Transverse colon (tissue), 4 donors: ENCODE measurements at places on chromosomes 5 and 9.

DNA sequence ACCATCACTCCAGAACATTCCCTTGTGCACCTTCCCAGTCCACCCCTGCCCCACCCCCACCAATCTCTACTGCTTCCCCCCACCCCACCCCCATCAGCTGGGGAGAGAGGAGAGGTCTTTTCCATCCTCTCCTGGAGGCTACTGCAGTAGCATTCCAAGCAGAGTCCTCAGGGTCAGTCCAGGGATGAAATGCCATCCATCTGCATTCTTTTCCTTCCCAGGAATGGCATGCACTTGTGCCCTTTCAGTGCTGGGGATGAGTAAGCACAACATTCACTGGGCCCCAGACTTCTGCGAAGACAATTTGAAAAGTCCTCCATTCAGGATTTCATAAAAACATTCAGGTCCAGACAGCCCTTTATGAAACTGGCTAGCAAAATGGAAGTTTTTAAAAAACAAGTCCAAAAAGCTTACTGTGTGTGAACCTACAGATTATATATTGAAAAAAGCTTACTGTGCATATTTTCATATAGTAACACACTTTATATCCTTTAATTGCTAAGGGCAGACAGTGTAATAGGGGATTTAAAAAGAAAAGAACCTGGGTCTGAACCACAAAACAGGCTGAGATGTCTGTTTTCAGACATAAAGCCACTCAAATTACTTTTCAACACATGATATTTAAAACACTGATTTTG is 50.0 kb upstream of the GOLPH3 start:
- no peak for DNase-seq

DNA sequence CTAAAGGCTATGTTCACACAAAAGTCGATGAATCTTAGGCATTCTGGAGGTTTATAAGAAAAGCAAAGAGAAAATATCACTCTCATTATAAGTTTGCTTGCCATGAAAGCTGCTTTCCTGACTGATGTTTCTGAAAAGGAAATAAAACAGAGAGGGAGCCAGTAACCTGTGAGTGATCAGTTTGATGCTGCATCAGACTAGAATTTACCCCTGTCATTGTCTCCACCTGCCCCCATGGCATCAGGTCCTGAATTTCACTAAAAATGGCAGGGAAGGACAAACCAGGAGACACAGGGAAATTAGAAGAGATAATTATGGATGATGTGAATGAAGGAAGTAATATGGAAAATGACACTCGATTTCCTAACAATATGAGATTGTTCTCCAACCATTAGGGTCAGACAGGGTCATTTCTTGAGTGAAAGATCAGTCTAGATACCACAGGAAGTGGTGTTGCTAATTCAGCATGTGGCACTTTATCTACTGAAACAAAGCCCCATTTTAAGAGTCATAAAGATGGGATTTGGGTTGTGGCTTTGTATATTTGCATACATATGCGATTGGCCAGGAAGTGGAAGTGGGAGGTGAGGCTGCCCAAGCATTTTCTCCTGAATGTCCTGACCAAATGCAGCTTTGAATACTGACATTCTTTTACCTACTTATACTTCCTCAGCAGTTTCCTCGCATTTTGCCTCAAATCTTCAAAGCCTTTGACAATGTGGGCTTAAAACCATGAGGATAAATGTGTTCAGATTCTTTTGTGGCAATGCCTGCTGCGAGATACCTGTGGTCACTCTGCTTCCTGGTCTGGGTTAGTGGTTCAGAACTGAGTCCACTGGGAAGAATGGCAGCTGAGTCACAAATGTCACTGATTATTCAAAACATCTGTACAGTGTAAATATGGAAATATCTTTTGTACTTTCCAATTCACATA is 29.7 kb downstream of the MEGF10 start:
- DNase-seq, result no peak

- no peak for DNase-seq
These were observed 21.0 kb downstream of the CDKL3 start for GRCh38 chr5:134345996-134346395.

GRCh38 chr5:2901511-2901910 is 150.0 kb upstream of the IRX2 start:
- no peak for DNase-seq

- no peak for DNase-seq
These were observed 30.2 kb downstream of the ZFAND5 start for GRCh38 chr9:72334658-72335337.

- DNase-seq, result no peak
These were observed 158.6 kb downstream of the GLIS3 start for GRCh38 chr9:4141296-4141695.

DNA sequence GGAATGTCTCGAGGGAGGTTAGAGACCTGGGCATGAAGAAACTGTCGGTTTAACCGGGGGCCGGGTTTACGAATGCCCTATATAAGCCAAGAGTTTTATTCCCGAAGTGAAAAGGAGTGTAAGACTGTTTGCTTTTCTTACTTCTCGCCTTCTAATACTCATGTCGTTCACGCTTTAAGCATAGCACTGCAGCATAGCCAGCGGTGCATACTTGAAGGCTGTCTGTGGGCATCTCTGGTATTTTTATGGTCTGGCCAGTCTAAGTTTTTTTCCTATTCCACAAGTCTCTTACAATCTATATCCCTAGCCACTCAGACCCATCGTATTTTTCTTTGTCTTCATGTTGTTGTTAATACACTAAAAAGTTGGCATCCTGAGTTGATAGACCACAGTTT is 1.2 kb downstream of the UHRF2 start:
- no peak for DNase-seq

- peak; percentile 78 for DNase-seq
These were observed 639.0 kb downstream of the CCDC171 start for GRCh38 chr9:16191691-16192402.
